ENCODE measurements at places on chromosomes 5 and 9. TPM values are rescaled to one million over a fixed set of nuclear protein-coding genes. Genes with fewer than 3 reads are reported as not detected.

DMRT3 gene
- not detected for total RNA-seq

OMD gene
- 22.7 TPM for total RNA-seq

TOR2A gene
- total RNA-seq: 7.0 TPM

GRCh38 chr5:174796711-174797192 lies 72.4 kb downstream of the MSX2 start:
- DNase-seq: no peak

- DNase-seq: no peak
Observed at GRCh38 chr5:122172207-122172606, 42.9 kb downstream of the ZNF474 start.

- peak; percentile 61 for DNase-seq
Observed at GRCh38 chr5:999032-999501, 9.5 kb upstream of the NKD2 start.

- no peak for DNase-seq
Observed at GRCh38 chr5:15290953-15291352, 209.0 kb upstream of the FBXL7 start.

DNA sequence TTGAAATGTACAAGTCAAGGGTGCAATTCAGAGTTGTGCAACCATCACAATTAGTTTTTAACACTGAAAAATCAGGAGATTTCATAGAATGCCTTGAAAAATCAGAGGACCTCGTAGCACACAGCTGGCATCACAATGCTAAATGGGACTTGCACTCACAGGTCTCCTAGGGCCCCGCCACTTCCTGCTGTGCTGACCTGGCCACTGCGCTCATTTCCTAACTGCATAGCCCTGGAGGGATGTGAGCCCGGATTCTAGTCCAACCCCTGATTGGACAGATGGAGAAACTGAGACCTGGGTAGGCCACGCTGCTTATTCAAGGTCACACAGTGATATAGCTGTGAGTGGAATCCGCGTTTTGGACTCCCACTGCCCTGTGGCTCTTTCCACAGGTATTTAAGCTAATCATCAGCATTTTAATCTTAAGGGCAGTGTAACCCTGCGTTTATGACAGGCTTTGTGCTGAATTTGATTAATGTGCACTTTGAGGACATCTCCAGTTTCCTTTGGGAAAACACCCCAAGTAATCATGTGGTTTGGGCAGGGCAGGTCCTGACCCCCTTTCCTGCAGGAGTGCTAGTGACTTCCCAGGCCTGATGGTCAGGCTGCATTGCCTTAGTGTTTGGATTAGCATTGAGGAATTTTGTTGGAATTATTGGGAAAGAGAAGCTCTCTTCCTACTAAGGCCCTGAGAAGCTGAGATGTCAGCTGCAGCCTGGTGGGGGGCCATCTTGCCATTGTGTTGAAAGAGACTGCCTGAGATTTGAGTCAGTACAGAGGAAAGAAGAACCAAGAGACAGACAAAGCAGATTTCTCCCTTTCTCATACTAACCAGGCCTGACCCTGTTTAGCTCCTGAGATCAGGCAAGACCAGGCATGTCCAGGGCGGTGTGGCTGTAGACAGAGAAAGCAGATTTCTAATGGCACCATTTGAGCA lies 36.2 kb downstream of the STC2 start:
- DNase-seq: no peak

Data from right atrium auricular region (tissue), 2 donors.